ENCODE measurements at places on chromosomes 13 and 19. TPM values are rescaled to one million over a fixed set of nuclear protein-coding genes. Genes with fewer than 3 reads are reported as not detected.

The MATK gene
- total RNA-seq: 19.7 TPM

The SYNE4 gene
- total RNA-seq: 0.63 TPM

The NLRP12 gene
- total RNA-seq: not detected

The RHPN2 gene
- 2.5 TPM for total RNA-seq
